Kasumi-1 (cell line): ENCODE measurements at places on chromosomes 3 and 15.

GRCh38 chr3:36697229-36698001 lies 66.9 kb downstream of the DCLK3 start:
- no peak for DNase-seq

- no peak for DNase-seq
These were observed 72.3 kb downstream of the CORO2B start for GRCh38 chr15:68650901-68651709.

DNA sequence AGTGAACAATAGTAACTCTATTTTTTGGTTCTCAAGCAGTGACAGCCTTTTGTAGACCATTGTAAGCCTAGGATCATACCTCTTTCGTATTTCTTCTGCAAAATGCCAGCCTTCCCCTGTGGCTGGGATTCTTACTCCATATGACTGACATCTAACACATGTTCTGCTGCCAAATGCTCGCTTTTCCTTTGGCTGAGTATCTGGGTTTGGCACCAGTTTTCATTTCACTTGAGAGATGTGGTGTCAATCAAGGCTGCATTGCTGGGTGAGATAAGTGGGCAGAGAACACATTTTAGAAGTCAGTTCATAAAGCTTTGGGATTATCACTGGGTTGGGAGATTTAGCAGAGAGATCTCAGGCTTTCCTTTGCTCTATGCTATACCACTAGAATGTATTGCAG lies 514.7 kb upstream of the SGO1 start:
- no peak for DNase-seq

DNA sequence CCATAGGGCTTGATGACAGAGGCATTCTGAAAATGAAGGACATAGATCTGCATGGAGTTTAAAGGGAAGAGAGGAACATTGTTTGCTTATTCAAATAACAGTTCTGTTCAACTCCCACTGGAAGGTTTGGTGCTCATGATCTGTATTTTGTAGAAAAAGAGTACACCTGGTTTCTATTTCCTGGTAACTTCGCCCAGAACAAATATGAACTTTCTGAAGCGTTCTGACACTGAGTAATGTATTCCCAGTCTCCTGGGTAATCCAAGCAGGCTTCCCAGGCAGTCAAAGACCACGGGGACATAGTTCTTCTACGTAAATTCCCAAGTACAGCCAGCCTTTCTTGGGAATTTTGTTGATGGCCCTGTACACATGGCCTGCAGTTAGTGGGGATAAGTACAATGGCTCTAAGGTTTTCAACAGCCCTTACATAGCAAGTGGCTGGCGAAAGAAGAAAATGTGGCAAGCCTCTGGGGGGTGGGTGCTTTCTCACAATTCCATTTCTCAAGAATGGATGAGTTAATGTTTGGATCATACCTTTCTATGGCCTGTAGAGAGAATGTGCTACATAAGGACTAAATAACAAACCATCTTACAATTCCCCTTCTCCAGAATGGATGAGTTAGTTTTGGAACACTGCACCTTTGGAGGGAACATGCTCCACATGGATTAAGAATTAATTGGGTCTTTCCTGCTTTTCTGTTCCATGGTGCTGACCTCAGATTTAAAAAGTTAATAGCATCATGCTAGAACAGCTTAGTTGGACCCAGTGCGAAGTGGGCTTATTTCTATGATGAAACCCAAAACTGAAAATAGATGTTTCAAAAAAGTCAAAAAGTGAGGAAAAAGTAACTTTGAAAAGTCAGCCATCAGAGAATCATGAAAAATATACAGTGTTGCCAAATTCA lies 52.7 kb downstream of the COL6A6 start:
- DNase-seq: no peak
